ENCODE measurements at places on chromosomes 7 and 10.

DNA sequence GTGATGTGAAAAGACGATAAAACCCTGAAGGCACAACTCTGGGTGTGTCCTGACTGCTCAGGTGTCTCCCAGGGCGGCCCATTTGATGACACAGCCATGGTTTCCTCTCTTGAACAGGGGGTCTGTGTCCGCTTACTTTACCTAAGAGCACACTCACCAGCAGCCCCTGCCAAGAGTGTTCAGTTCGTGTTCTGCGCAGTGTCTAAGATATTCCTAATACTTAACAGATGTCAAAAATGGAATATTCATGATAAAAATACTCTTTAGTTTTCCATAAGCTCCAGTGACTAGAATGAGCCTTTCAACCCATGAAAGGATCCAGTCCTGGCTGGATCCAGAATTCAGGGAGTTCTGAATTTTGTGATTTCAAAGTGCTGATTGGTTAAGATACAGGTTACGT lies 492.4 kb downstream of the TNS3 start:
- no peak for DNase-seq

- DNase-seq = no peak
Observed at GRCh38 chr7:139366400-139366799, 6.7 kb downstream of the LUC7L2 start.

DNA sequence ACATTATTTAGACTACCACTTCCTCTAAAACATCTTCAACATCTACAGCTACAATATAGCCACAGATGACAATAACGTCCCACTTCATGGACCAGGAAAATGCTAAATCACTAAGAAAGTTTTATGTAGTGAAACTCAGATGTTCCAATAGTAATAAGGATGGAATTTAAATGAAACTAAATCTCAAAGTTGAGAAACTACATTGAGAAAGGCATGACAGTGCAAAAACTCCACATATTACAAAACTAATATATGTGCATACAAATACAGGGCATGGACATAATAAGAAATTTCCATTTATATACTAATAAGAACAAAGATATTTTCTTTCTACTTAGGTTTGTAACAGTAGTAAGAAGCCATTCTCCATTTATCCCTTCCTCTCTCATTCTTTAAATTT lies 31.1 kb downstream of the POT1 start:
- DNase-seq = no peak

- DNase-seq = no peak
Observed at GRCh38 chr7:80542398-80542797, 30.5 kb upstream of the GNAT3 start.

GRCh38 chr10:123356799-123357198 lies 202.6 kb downstream of the BUB3 start:
- DNase-seq = no peak

DNA sequence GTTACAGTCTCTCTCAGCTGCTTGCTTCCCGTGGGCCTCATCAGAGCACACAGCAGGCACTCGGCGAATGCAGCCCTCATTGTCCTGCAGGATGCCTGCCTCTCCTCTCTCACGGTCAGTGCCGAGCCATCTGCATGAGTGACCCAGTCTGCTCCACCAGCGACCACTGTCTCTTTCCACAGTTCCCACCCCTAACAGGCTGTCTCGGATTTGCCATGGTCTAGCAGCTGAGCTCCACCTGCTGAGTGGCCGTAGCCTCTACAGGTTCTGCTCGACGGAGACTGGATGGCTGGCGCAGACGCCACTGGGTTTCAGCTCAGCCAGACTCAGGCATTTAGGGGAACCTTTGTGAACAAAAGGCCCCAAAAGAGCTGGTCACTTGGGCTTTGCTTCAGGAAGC lies 209.4 kb upstream of the FOXK1 start:
- peak; percentile 4 for DNase-seq

DNA sequence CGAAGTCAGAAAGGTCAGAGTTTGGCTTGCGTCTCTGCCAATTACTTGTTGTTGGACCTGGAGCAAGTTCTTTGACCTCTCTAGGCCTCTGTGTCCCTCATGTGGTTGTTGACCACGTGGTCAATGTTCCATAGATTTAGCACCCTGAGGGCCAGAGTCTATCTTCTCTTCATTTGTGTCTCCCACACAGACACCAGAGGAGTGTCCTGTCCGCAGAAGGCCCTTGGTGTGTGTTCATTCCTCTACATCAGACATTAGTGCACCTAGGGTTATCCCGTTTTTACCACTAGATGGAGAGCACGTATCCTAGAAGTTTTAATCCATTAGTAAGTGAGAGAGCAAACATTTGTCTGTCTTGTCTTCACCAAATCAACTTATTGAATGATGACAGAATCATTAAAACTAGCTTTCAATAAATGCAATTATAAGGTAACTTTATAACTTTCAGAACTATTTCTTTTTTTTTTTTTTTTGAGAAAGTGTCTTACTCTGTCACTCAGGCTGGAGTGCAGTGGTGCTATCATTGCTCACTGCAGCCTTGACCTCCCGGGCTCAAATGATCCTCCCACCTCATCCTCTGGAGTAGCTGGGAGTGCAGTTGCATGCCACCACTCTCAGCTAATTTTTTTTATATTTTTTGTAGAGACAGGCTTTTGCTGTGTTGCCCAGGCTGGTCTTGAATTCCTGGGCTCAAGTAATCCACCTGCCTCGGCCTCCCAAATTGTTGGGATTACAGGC lies 122.5 kb upstream of the ANKRD1 start:
- no peak for DNase-seq

GRCh38 chr10:107984581-107984980 lies 820.1 kb upstream of the SORCS1 start:
- DNase-seq = no peak

- no peak for DNase-seq
Observed at GRCh38 chr7:91396-92175, 100.8 kb upstream of the FAM20C start.

- no peak for DNase-seq
Observed at GRCh38 chr7:124497176-124497575, 268.4 kb downstream of the GPR37 start.

DNA sequence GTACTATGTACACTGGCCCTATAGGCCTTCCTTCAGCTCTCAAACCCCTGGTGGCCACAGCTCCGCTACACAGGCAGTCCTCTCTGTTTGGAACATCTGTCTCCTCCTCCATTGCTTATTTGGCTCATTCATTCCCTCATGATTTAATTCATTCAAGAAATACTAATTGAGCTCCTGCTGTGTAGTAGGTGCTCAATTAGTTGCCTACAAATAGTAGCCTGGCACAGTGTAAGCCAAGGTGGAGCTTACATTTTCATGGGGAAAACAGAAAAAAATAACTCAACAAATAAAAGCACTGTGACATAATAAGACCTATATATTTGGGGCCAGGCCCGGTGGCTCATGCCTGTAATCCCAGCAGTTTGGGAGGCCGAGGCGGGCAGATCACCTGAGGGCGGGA lies 3.4 kb upstream of the FIS1 start:
- DNase-seq = no peak

DNA sequence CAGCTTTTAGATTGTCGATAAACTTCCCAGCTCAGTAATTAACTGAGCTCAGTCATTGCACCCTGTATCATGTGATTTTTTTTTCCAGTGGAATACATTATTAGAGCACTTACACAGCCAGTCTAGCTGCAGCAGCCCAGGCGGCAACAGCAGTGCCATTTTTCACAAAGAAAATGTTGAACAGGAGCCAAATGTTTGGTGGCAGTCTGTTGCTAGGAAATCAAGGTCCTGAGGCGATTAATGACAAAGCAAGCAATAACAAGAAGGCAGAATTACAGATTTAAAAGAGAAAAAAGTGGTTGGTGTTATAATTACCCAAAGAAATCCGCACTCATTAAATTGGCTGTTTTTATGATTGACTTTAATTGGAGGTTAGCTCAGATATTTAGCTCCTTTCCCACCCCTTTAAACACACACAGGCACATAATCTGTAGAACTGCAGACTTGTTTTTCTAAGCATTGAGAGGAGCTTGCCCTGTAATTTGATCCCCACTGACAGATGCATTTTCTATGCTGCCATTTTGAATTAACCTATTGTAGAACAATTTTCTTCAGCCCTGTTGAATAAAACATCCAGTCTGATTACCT lies 267.4 kb downstream of the ADK start:
- peak; percentile 43 for DNase-seq

DNA sequence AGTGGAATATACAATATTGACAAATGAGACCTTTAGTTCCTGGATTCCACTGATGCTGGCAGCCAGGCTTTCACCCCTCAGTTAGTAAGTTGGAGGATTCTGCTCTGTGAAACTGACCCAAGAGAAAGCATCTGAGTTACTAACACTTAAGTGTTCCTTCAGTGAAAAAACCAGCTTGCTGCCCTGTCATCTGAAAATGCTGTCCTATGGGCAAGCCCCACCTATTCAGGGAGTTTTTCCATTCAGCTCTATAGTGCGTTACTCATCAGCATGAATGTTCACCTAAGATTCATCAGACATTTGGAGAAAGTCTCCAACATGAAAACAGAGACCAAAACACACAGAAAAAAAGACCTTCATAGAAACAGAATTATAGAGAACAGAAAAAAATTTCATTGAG lies 37.9 kb downstream of the PRPF18 start:
- DNase-seq = no peak

- DNase-seq = no peak
Observed at GRCh38 chr10:119268871-119269506, 61.6 kb downstream of the GRK5 start.

- no peak for DNase-seq
Observed at GRCh38 chr7:139180700-139181311, 50.2 kb upstream of the UBN2 start.

DNA sequence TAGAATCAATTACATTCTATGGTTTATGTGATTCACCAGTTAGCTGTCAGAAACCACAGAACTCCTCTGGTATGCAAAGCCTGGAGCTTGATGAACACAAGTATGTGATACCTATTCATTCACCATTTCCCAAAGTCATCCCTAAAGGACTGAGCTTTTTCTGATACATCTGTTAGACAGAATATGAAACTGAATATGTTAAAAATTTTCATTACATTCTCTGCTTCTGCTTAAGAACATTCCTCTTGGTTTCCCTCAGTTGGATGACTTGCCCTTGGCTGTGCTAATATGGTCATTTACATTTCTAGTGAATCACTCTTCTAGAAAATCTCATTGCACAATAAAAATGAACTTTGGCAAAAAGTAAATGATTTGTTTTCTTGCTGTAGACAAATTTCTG lies 10.8 kb upstream of the PON1 start:
- DNase-seq = no peak

DNA sequence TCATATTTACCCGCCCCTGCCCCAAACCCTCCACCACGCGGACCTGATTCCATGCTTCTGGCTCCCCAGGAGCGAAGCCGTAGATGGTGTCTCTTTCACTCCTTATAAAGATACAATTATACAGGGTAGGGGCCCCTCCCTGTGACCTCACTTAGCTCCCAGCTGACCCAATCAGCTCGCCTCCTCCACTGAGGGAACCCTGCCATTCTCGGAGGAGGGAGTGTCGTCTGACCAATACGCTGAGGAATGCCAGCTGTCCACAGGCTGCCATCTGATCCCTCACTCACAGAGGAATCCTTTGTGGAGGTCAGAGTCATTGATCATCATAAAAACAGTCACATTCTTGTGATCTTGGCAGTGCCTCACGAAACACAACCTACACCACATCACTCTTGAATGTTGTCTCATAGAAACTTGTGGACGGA lies 67.5 kb upstream of the INSIG1 start:
- no peak for DNase-seq

GRCh38 chr10:7657552-7657951 lies 9.2 kb downstream of the ITIH5 start:
- DNase-seq = no peak

GRCh38 chr7:82729172-82730030 lies 285.8 kb upstream of the CACNA2D1 start:
- DNase-seq = peak; percentile 9

GRCh38 chr10:131141207-131141606 lies 170.3 kb downstream of the TCERG1L start:
- no peak for DNase-seq

DNA sequence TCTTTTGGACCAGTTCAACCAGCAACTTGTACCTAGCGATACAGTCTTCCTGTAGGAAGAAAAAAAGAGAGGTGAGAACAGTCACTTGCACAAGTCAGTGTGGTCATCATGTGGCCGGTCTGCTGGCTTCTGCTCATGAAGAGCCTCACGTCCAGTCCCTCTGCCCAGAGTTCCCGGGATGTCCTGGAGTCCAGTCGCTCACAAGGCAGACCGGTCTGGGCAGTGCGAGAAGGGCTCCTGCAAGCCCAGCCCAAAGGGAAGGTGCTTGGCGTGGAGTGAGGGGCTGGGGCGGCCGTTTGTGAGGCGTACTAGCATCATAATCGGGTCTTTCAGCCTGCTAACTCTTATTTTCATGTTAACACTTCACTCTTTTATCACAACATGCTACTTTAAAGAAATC lies 222.7 kb downstream of the MLLT10 start:
- DNase-seq = no peak

- DNase-seq = no peak
Observed at GRCh38 chr7:64893401-64893800, 9.7 kb upstream of the ZNF273 start.

- DNase-seq = no peak
Observed at GRCh38 chr10:33122014-33122809, 164.2 kb upstream of the ITGB1 start.

- DNase-seq = no peak
Observed at GRCh38 chr7:98879198-98879978, 1.1 kb downstream of the TRRAP start.

DNA sequence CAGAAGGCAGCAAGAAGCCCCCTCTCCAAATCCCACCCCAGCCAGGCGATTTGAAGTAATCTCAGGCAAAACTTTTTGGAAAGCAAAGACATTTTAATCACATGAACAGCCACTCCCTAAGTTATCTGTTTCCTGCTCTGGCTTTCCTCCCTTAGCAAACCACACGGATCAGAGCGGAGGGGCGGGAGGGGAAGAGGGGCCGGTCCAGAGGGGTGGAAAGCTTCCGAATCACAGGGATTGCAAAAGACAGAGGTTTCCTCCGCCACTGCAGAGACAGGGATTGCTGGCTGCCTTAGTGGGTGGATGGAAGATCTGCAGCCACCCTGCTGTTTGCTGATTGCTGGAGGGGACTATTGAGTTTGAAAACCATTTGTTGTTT lies 41.2 kb downstream of the ZCCHC24 start:
- DNase-seq = no peak

- no peak for DNase-seq
Observed at GRCh38 chr10:123140164-123140982, 4.6 kb downstream of the HMX3 start.

DNA sequence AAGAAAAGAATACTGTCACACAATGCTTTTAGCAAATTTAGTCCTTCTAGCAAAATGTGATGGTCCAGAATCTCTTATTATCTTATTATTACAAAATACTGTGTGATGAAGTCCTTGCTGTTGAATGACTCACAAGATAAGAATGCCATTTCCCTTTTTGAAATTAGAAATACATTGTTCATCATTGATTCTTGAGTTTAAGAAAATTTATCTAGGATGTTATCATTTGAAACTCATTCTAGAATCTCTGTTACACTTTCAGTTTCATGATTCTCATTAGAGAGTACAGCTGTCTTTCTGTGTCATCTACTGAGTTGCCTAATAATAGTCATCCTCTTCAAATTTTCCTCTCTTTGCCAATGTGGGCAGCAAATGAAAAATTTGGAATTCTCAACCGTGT lies 9.6 kb downstream of the ZKSCAN5 start:
- no peak for DNase-seq

GRCh38 chr10:93085272-93085859 lies 11.7 kb downstream of the CYP26A1 start:
- DNase-seq = no peak

GRCh38 chr7:155624412-155624811 lies 20.0 kb upstream of the RBM33 start:
- DNase-seq = no peak
